ENCODE measurements at places on chromosomes 16 and 17.

- DNase-seq: no peak
Measured at GRCh38 chr17:58734811-58735210, 20.8 kb upstream of the PPM1E start.

GRCh38 chr16:86726340-86726739 lies 148.0 kb downstream of the FOXL1 start:
- DNase-seq: no peak

DNA sequence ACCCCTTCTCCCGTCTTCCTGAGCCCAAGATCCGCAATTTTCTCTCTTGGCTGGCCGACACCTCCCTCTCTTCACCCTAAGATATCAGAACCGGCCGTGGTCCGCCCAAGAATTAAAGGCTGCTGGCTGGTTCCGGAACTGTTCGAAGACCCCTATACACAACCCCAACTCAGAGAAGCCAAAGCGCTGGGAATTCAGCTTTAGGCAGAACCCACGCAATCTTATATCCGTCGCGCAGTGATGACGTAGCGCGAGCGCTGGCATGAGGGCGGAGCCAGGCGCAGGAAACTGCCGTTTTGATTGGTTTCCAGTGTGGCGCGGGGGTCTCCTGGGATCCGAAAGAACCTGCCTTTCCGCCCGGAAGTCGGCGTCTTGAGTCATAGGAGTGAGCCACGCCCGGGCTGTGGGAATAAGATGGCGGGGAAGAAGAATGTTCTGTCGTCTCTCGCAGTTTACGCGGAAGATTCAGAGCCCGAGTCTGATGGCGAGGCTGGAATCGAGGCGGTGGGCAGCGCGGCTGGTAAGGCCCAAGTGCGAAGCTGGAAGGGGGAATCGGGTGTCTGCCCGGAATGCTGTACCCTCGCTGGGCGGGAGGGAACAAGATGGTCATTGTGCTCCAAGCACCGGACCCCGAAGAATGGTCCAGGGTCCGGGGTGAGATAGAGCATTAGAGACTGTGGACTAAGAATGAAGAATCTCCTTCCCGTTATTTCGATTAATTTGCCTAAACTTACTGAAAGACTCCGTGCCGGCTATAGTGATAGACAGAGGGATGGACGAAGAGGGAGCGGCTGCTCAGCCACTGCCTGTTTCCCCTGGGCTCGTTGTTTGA lies at the start of the genes RECQL5 and SAP30BP:
TSS of gene RECQL5 (minus strand) at position 196 of the 832 bp plus-strand sequence. CDS start 597 bp downstream, outside the sequence.
TSS of gene SAP30BP (plus strand) at position 380 of the 832 bp plus-strand sequence. CDS start at position 415, 35 bp downstream.
- DNase-seq: peak; percentile 99

DNA sequence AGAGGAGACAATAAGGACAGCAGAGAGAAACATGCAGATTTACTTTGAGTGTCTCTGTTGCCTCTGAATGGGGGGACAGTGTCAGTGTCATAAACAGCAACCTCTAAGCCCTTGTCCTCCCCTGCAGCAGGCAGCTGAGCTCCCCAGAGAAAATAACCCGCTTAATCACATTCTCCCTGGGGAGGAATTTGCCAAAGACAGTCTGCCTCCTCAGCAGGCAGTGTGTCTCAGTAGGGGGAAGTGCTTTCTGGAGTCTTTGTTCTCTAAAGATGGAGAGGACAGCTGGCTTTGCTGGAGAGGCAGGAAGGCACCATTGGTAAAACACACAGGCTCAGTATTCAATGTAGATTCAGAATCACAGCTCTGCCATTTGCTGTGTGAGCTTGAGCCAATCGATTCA lies 16.1 kb downstream of the TEKT5 start:
- DNase-seq: no peak

GRCh38 chr17:47077576-47077975 lies 98.5 kb upstream of the RPRML start:
- DNase-seq: peak; percentile 16

- no peak for DNase-seq
Measured at GRCh38 chr17:59840329-59841090, 52.2 kb downstream of the TUBD1 start.

GRCh38 chr16:85729452-85730185 lies 21.3 kb downstream of the C16orf74 start:
- no peak for DNase-seq

GRCh38 chr17:73196500-73196899 lies 3.6 kb downstream of the COG1 start:
- DNase-seq: peak; percentile 46

- peak; percentile 43 for DNase-seq
Measured at GRCh38 chr17:43591779-43592562, 45.8 kb upstream of the ETV4 start.

Measured in adrenal gland (tissue), 19 donors.